ENCODE measurements at places on chromosomes 1 and 21. TPM values are rescaled to one million over a fixed set of nuclear protein-coding genes. Genes with fewer than 3 reads are reported as not detected.

Gene CSMD2
- 0.55 TPM for total RNA-seq

Gene SPRR2B
- not detected for total RNA-seq

Gene GBP4
- not detected for total RNA-seq

Gene PLA2G2D
- not detected for total RNA-seq

Gene SGIP1
- total RNA-seq: 31.8 TPM

GRCh38 chr1:182484531-182485257, 34.7 kb downstream of the RGSL1 start:
- no peaks in the 10 kb centered on the region for H3K4me1 ChIP-seq
- no peak overlapping the region for H3K4me3 ChIP-seq
- H3K27ac ChIP-seq: no peak overlapping the region
- H3K27me3 ChIP-seq: peaks cover 18% of the 10 kb centered on the region
- DNase-seq: no peak

GRCh38 chr1:213899413-213899812, 88.4 kb upstream of the PROX1 start:
- no peaks in the 10 kb centered on the region for H3K4me1 ChIP-seq
- H3K36me3 ChIP-seq: no peaks in the 10 kb centered on the region
- no peak overlapping the region for H3K4me3 ChIP-seq
- H3K27ac ChIP-seq: no peak overlapping the region
- peaks cover 2% of the 10 kb centered on the region for H3K27me3 ChIP-seq
- DNase-seq: no peak

GRCh38 chr1:58905628-58906221, 121.9 kb upstream of the JUN start:
- no peak for DNase-seq
- no peak overlapping the region for H3K27ac ChIP-seq
- no peaks in the 10 kb centered on the region for H3K27me3 ChIP-seq
- no peak overlapping the region for H3K4me3 ChIP-seq

DNA sequence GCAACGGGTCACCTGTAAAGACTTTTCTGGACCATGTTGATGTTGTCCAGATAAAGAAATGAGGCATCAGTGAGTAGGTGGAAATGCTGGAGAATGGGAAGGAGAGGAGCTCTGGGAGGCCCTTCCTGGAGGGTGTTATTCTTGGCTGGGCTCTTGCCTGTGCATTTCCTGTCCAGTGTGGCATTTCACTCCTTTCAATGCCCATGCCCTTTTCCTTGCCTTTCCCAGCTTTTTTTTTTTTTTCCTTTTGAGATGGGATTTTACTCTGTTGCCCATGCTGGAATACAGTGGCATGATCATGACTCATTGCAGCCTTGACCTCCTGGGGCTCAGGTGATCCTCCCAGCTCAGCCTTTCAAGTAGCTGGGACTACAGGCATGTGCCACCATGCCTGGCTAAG, 11.8 kb downstream of the NOS1AP start:
- DNase-seq: no peak
- H3K4me1 ChIP-seq: peaks cover 31% of the 10 kb centered on the region
- no peaks in the 10 kb centered on the region for H3K36me3 ChIP-seq
- H3K27me3 ChIP-seq: no peaks in the 10 kb centered on the region

DNA sequence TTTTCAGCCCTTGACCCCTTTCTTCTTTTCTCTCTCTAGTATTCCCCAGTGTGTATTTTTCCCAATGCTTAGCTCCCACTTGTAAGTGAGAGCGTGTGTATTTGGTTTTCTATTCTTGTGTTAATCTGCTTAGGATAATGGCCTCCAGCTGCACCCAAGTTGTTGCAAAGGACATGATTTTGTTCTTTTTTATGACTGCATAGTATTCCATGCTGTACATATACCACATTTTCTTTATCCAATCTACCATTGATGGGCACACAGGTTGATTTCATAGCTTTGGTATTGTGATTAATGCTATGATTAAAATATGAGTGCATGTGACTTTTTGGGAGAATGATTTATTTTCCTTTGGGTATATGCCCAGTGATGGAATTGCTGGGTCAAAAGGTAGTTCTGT, 104.8 kb downstream of the PDE4B start:
- H3K36me3 ChIP-seq: no peaks in the 10 kb centered on the region
- no peak overlapping the region for H3K27ac ChIP-seq
- no peak for DNase-seq
- H3K4me3 ChIP-seq: no peak overlapping the region
- H3K4me1 ChIP-seq: no peaks in the 10 kb centered on the region

DNA sequence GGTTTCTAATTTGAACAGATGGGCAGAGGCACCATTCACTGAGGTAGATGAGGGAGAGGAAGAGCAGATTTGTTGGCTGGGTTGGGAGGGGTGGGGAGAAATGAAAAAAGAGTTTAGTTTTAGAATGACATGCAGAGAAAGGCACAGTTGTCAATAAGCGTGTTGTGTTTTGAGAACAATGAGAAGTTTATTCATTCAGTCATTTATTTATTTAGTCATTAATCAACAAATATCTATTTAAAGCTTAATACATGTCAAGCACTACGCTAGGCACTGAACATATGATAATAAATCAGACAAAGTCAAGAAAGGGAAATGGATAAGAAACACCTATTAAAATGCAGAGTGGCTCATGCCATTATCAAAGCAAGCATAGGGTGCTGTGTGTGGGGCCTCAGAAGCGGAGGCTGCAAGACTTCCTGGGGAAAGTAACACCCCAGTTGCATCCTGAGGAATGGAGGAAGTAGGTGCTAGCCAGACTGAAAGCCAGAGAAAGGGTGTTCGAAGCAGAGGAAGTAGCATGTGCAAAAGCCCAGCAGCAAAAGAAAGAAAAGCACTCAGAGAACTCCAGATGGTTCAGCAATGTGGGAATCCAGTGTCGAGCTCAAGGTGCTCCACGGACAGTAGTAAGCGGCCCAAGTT, 114.1 kb downstream of the RNF220 start:
- H3K27ac ChIP-seq: no peak overlapping the region
- H3K36me3 ChIP-seq: peaks cover 3% of the 10 kb centered on the region
- H3K4me1 ChIP-seq: no peaks in the 10 kb centered on the region
- no peak for DNase-seq
- H3K4me3 ChIP-seq: no peak overlapping the region

DNA sequence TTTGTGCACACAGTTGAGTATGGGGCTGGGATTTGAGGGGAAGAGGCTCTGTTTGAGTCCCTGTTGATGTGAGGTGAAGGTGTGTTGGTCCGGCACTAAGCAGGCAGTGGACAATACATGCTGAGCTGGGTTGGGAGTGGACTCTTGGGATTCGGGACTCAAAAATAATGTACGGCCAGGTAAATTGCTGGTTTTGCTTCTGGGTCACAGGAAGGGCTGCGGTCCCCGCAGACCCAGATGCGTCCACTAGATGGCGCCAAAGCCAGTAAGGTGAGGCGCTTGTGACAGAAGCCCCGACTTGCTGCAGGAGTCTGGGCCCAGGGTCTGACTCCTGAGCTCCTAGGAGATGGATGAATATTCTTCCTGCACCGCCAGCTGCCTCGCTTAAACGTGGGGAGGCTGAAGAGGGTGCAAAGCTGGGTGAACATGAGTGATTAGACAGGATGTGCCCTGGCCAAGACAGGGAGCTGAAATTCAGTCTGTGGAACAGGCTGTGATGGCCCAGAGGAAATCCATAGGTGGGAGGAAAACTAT, 61.4 kb downstream of the ACBD3 start:
- DNase-seq: peak; percentile 83
- H3K36me3 ChIP-seq: no peaks in the 10 kb centered on the region
- H3K27me3 ChIP-seq: no peaks in the 10 kb centered on the region
- H3K27ac ChIP-seq: no peak overlapping the region

DNA sequence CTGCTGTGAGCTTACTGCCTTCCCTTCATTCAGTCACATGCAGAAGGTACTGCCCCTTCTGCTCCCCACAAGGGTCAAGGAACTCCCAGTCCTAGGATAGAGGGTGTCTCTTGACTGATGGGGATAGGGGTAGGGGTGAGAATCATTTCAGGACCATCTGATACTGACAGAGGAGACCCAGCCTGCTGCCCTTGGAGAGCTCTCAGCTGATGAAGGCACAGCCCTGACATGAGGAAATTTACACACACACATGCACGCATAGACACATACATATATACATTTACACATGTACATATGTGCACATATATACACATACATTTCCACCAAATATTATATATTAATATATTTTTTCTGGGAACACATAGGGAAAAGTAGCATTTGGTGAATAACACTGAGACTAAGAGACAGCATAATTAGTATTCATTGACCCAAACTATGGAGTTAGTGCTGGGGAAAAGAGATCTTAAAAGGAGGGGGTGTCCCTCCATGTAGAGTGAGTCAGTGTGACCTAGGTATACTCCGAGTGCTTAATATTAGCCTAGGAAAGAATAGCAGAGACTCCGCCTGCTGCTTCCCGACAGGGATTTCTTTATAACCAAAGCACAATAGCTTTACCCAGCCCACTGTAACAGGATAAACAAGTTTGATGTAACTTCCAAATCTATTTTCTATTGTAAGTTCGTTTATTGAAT, 27.6 kb upstream of the HHAT start:
- H3K4me3 ChIP-seq: no peak overlapping the region
- DNase-seq: no peak
- H3K36me3 ChIP-seq: no peaks in the 10 kb centered on the region
- no peaks in the 10 kb centered on the region for H3K27me3 ChIP-seq
- H3K4me1 ChIP-seq: peaks cover 26% of the 10 kb centered on the region
- no peak overlapping the region for H3K27ac ChIP-seq

- peaks cover 6% of the 10 kb centered on the region for H3K27me3 ChIP-seq
- no peak for DNase-seq
- no peaks in the 10 kb centered on the region for H3K36me3 ChIP-seq
- H3K27ac ChIP-seq: peak overlapping the region; percentile 42
Observed at GRCh38 chr1:101136739-101137138, 100.1 kb upstream of the S1PR1 start.

DNA sequence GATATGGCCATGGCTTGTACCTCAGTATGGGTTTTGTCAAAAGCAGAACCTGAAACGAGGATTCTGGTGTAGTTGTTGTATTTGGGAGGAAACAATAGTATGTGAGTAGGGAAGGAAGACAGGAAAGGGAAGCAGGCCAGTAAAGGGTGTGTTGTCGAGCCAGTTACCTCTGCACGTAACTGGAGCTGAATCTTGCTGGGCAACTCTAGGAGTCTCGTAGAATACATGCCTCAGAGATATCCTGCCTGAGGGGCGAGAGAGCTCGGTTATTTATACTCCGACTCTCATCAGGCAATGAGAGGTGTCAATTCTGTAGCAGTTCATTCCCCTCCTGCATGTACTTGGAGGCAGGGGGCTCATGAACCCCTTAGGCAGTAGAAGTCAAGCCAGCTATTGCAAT, 45.9 kb upstream of the KIF26B start:
- DNase-seq: no peak
- no peaks in the 10 kb centered on the region for H3K27me3 ChIP-seq
- H3K27ac ChIP-seq: no peak overlapping the region
- H3K36me3 ChIP-seq: peaks cover 4% of the 10 kb centered on the region

- no peak overlapping the region for H3K27ac ChIP-seq
- peaks cover 39% of the 10 kb centered on the region for H3K27me3 ChIP-seq
- DNase-seq: no peak
- peaks cover 7% of the 10 kb centered on the region for H3K4me1 ChIP-seq
Observed at GRCh38 chr1:234326497-234327366, 46.5 kb upstream of the COA6 start.

- peaks cover 26% of the 10 kb centered on the region for H3K4me1 ChIP-seq
- peaks cover 24% of the 10 kb centered on the region for H3K36me3 ChIP-seq
Observed at GRCh38 chr1:43841321-43842174, 92.1 kb upstream of the ARTN start.

- no peak overlapping the region for H3K27ac ChIP-seq
- peaks cover 7% of the 10 kb centered on the region for H3K27me3 ChIP-seq
- no peak for DNase-seq
- H3K4me3 ChIP-seq: no peak overlapping the region
Observed at GRCh38 chr1:28180306-28181305, 4.1 kb upstream of the PTAFR start.

DNA sequence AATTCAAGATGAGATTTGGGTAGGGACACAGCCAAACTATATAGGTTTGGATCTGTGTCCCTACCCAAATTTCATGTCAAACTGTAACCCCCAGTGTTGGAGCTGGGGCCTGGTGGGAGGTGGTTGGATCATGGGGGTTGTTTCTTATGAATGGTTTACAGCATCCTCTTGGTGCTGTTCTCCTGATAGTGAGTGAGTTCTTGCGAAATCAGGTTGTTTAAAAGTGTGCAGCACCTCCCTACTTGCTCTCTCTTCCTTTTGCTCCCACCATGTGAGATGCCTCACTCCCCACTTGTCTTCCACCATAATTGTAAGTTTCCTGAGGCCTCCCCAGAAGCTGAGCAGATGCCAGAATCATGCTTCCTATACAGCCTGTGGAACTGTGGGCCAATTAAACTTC, 17.3 kb downstream of the ODF2L start:
- H3K27ac ChIP-seq: no peak overlapping the region
- DNase-seq: no peak
- H3K4me1 ChIP-seq: peaks cover 9% of the 10 kb centered on the region

DNA sequence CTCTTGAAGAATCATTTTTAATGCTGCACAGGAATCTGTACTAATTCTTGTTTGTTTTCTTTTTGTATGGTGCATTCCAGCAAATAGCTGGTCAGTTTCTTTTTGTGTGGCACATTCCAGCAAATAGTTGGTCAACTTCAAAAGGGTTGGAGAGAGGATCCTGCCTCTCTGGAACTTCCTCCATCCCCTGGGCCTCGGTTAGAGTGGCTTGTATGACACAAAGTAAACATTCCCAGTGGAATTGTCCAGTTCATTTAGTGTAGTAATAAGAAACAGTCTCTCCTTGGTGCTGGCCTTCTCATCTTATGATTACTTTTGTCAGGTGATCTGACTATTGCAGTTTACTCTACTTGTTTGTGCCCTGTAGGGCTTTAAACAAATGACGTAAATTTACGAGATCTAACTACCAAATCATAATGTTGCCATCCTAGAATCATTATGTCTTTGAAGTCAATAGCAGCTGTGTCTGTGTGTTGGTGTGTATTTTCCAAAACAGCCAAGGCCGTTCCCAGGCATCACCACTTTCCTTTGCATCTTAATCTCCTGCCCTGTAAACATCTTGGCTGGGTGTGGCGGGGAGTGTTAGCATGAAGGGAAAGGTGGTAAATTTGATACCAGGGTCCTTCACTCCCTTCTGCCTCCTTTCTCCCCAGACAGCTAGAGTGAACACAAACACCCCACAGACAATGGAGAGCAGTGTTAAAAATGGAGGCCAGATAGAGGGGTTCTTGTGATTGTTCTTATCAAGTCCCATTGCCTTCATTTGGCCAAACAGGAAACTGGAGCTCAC, 77.9 kb downstream of the CDC7 start:
- no peak overlapping the region for H3K4me3 ChIP-seq
- H3K4me1 ChIP-seq: peaks cover 26% of the 10 kb centered on the region
